ENCODE measurements at places on chromosomes 1 and 21.

- DNase-seq: no peak
Observed at GRCh38 chr1:54476530-54477109, 70.4 kb upstream of the SSBP3 start.

GRCh38 chr1:150173141-150173585, 23.4 kb downstream of the PLEKHO1 start:
- no peak for DNase-seq

GRCh38 chr1:247401310-247402119, 14.5 kb upstream of the NLRP3 start:
- DNase-seq: no peak

DNA sequence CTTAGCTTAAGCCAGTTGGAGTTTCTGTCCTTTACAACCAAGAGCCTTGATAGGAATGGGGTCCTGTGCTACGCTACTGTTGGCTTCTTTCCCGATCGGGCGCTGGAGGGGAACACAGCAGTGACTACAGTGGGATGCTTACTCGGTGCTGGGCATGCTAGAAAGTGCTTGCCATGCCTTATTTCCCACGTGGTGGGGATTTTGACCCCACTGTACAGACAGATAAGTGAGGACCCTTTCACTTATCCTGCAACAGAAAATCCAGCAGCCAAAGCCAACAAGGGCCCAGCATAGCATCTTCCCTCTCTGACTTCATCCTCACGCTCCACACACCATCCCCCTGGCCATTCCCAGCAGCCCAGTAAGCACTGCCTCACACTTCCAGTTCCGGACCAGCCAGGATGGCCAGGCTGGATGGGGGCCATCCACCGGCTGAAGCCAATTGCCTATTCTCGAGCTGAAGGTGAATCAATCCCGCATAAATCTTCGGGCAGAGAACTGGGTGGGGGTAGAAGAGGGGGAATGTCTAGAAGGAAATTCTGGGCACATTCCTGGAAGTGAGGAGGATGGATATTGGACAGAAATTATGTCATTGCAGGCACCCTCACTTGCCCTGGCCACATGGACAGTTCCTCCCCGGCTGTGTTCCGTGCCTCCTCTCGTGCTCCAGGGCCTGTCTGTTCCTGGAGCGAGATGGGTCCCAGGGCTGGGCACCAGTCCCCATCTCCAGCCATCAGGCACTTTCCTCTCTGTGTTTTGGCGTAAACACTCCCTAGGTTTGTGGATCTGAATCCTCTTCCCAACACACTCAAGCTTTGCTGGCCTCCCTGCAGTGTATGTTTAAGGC, 2.0 kb upstream of the ABCG1 start:
- DNase-seq: no peak

- DNase-seq: no peak
Observed at GRCh38 chr1:43235040-43235439, 34.7 kb upstream of the TMEM125 start.

DNA sequence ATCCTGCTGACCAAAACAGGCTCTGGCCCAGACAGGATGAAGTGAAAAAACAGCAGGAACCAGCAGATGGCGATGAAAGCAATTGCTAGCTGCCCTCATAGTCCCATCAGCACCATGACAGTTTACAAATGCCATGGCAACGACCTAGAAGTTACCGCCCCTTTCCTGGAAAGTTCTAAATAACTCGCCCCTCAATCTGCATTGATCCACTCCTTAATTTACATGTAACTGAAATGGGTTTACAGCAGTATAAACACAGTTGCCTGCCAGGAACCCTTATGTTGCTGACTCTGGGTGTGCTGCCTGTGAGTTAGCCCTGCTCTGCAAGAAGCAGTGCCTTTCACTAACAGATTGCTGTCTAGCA, 65.5 kb upstream of the CR1L start:
- no peak for DNase-seq

- no peak for DNase-seq
Observed at GRCh38 chr1:66552287-66552686, 18.3 kb downstream of the SGIP1 start.

DNA sequence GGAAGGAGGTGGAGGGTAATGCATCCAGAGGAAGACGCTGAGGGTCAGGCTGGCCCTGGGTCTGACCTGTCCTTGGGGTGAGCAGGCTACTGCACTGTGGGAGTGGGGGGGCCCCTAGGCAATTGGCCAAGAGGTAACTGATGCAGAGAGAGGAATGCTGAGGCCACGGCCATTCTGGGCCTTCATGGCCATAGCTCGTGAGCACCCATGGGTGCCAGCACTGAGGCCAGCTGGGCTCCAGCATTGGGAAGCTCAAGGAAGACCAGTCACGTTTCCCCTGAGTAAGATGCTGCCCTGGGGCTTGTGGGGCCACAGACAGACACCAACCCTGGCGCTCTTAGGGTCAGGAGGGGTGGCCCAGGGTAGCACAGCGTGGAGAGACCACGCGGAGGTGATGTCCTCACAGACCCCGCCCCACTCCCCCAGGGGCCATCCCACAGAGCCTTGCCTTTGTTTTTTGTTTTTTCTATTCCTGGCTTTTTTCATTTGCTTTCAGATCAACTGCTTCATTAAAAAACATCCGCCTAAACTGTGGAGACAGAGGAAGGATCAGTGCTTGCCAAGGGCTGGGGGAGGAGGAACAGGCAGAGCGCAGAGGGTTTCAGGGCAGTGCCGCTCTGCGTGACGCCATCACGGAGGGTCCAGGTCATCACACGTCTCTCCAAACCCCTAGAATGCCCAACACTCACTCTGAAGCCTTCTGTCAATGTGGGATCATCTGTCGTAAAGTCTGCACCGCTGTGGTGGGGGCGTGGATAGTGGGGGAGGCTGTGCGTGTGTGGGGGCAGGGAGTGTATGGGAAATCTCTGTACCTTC, 61.1 kb downstream of the SIK1 start:
- no peak for DNase-seq

DNA sequence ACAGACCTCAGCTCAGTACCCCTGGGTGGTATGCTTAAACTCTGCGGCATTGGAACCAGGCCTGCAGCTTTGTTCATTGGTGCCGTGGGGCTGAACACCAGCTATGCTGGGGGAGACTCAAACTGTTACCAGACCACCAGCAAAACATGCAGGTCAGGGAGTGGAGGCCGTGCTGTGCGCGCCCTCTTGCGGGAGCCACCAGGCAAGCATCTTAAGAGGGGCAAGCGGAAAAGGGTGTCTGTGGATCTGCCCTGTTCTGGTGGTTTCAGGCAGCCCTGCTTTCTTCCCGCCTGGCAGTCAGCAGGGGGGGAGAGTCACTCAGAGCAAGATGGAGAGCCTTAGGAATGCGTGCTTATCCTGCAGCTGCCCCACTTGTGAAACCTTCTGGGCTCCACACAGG, 276.9 kb upstream of the ZRANB2 start:
- no peak for DNase-seq

Measured in stimulated activated CD8-positive, alpha-beta memory T cell treated with anti-CD3 and anti-CD28 coated beads, Interleukin-4, amount 100 ng/mL, for 1 hour (primary cell).